OCI-M1 (cell line): ENCODE measurements at places on chromosomes 6 and 20.

DNA sequence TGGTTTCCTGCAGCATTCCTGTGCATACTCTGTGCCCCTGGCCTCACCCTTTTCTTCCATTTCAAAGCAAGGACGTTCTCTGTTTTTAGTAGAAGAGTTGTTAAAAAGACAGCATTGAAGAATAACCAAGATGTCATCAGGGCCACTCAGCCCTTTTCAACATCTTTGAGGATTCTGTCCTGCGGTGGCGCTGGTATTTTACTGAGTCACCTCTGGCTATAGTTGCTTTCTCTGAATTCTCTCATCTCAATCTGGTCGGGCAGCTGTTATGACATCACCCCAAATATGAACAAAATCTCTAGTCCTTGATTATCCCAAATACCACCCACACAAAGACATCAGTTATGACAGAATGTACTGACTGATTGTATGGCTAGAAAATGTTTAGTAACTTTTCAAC lies 204.2 kb downstream of the GRIK2 start:
- DNase-seq: no peak

- DNase-seq: no peak
Measured at GRCh38 chr20:34512955-34513419, 3.2 kb upstream of the DYNLRB1 start.

GRCh38 chr6:93794166-93794565 lies 374.8 kb upstream of the EPHA7 start:
- peak; percentile 16 for DNase-seq

DNA sequence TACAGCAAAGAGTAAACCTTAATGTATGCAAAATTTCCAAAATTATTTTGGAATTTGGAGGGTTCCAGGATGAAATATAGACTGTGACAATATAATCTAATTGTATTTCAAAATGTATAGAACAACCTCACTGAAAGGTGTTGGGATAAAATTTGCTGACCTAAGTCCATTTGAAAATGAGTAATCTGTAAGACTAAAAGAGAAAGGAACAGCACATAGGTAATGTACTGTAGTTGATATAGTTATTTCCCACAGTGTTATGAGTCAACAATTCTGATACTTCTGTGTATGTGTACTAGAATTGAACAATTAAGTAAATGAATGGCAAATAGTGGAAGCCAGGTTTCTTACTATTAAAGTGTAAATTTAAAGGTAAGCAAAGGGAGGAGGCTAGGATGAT lies 23.8 kb upstream of the ELOVL4 start:
- DNase-seq: no peak

DNA sequence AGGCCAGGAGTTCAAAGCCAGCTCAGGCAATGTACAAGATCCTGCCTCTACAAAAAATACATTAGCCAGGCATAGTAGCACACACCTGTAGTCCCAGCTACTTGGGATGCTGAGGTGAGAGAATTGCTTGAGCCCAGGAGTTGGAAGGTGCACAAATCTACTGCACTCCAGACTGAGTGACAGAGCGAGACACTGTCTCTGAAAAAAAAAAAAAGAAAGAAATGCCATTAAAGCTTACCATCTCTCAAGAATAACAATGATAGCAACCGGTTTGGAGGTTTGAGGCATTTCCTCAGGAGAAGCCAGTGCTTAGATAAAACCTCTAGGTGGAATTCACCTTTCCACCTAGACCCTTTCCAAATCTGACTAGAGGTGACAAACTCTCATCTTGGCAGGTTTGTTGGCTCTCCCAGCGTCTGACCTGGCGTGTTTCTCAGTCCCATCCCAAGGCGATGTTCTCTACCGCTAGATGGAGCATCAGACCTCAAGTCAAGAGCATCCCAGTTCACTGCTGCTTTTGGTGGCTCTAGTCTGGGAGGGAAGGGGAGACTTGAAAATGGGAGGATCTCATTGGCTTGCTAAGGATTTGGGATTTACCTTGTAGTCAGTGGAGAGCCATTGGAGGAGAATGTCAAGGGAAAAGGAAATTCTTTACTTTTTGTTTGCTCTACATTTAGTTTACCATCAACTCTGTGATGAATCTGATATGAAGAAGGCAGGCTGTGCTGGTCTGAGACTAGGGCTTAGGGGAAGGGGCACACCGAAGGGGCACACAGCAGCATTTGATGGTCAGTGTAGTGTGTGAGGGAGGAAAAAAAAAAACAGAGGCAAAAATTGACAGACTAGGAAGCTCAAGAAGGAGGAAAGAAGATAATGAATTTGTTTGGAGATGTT lies 67.9 kb downstream of the NCOA7 start:
- peak; percentile 72 for DNase-seq

- peak; percentile 59 for DNase-seq
Measured at GRCh38 chr6:92790381-92790780, 629.0 kb downstream of the EPHA7 start.

DNA sequence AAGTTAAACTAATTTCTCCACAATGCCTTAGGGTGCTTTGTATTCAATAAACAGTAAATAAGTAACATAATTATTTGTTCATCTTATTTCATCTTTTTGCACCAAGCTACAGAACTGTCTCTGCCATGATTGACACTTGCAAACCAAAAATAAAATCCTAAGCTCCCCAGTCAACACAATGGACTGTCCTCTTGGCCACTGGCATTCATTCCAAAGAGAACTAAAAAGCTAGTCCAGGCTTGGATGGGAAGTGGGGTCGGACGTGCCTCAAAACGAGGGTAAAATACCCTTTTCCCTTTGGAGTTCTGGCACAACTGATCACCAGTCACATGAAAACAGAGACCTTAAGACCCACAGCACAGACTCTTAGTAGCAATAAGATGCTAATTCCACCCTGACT lies 66.4 kb upstream of the THBS2 start:
- DNase-seq: no peak

DNA sequence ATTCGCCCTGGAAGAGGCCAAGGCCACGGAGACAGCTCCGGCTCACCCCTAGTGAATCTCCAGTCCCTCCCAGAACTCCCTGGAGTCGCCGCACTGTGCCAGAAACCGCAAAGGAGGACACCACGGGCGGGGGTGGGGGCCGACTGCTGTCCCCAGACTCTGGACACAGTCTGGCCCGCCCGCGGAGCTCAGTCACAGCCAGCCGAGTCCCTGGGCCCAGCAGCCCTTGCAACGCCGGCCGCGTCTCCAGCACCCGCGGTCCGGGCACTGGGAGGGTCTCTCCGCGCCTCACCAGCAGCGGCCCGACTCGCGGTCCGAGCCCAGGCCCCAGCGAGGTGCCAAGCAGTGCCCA lies 518 bp downstream of the PEX6 start:
- DNase-seq: peak; percentile 44

- DNase-seq: no peak
Measured at GRCh38 chr6:56156643-56157042, 90.7 kb downstream of the COL21A1 start.

DNA sequence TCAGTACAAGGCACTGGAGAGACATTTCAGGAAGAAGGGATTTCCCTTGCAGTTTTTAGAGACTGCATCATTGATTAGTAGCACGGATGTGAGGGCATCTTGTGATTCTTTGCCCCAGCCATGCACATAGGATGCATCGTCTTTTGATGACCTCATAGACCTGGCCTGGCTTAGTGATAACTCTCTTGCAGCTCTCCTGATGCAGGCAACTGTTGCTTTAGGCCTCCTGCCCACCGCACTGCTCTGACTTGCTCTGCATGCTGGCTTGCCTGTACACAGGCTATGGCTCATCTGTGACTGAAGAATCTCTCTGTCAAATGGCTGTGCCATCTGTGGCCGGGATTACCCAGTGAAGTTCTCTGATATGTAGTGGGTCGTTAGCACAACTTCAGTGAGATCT lies 207.7 kb upstream of the PTCHD4 start:
- no peak for DNase-seq

- DNase-seq: no peak
Measured at GRCh38 chr6:167915139-167915538, 82.3 kb upstream of the KIF25 start.

DNA sequence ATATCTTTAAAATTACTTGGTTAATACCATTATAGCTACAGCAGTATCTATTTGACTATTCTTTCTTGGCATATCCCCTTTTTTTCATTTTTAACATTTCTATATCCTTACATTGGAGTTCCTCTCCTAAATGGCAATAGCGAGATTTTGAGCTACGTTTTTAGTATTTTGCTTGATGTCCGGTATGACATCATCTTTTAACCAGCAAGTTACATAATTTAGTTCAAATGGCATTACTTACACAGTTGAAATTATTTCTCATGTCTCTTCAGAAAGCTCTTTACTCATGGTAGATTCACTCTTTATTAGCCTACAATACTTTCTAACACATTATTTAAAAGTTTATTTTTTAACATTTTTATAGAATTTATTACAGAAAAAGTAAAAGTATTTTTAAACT lies 701.7 kb upstream of the EPHA7 start:
- DNase-seq: no peak

GRCh38 chr6:89830170-89830809 lies 610 bp downstream of the CASP8AP2 start:
- peak; percentile 48 for DNase-seq

GRCh38 chr6:157770946-157771345 lies 52.1 kb upstream of the SNX9 start:
- no peak for DNase-seq

GRCh38 chr20:20304942-20305341 lies 63.0 kb upstream of the INSM1 start:
- no peak for DNase-seq

GRCh38 chr20:709423-709822 lies 33.8 kb upstream of the SCRT2 start:
- DNase-seq: peak; percentile 77

DNA sequence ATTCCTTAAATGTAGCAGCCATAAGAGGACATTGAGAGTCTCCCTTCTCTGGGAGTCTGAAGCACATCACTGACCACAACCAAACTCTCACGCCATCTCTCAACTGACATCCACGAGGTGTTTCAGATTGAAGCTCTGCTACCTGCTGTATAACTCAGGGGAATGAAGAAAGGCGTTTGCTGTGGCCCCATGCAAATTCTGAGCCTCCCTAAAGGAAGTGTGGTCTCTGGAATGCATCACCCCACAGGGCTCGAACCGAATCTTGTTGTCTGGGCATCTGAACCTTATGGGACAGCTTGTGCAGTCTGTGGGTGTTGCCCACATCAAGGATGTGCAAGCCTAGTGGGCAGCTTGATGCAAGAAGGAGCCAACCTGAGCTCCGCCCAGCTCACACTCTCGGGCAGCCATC lies 10.9 kb downstream of the PMEPA1 start:
- DNase-seq: no peak

DNA sequence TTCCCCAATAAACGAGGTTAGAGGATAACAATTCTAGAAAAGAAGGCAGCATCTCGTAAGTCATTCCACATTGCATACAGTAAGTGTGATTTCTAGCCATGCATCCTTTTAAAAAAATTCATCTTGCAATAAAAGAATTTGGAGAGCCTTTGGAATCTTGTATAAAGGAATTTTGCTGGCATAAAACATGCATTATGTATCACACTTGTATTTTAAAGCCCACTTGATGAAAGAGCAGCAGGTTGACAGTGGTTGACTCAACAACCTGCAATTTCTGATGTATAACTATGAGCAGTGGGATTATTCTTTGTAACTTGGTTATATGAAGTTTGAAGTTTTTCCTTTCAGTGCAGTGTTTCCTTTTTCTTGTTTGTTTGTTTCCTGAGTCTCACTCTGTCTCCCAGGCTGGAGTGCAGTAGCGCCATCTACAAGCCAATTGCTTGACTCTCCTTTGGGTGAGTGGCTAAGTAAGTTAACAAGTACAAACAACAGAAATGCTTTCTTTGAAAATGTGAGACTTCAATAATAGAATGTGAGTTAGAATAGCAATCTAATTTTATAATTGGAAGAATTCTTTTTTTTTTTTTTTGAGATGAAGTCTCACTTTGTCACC lies 39.9 kb downstream of the JARID2 start:
- peak; percentile 37 for DNase-seq

DNA sequence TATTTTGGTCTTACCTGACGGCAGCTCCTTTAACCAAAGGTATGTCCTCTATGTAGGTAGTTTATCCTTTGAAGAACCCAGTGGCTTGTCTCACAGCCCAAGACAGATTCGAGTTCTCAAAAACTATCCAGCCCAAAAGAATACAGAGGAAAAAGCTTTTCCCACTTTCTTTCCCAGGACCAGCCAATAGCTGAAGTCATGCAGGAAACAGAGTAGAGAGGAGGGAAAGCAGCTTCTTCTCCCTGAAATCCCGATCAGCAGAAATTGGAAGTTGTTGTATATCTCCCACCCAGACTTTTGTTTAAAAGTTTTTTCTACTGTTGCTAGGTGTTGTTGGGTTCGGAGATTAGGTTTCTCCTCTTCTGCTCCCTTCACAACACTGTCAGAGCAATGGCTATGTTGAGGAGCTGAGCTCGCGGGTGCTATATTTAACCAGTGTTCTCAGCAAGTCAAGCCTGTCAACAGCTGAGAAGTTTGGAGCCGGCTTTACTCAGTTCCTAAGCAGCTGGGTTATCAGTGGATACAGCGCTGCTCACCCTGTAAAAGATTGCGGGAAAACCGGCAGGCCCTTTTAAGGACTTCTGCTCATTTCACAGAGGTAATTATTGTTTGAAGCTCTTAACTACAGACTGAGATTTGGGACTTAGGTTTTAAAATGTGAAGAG lies at the start of gene FILIP1:
TSS of gene FILIP1 (minus strand) at position 401 of the 665 bp plus-strand sequence. CDS start 78,828 bp downstream, outside the sequence.
- no peak for DNase-seq

DNA sequence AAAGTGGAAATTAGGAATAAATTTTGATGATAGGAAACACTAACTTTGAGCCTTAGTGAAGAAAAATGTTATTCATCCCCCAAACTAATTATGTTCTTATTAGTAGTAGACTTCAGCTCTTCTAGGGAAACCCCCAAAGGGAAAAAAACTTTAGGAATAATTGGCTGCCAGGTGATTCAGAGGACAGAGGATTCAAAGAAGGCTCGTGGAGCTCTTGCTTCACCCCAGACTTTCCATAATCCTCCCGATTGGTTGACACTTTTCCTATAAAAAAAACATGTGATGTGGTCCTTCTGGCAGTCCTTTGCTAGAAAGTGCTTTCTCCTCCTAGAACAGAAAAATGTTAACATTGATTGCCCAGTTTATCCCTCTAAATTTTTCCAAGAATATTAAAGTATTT lies 5.6 kb upstream of the CCDC170 start:
- no peak for DNase-seq

DNA sequence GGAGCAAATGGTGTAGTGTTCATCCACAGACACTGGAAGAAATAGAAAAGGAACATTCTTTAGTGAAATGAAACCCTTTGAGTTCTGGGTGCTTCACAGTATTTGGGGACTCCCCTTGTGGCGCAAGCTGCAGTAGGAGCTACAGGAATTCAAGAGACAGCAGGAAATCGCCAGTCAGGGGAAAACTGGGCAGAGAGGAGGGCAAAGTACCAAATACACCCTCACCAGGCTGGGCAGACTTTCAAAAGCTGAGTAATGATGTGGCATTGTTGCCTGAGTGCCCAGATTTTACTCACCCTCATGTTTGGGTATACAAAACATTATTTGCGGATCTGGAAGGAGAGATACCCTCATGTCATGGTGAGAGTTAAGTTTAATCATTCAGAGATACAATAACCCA lies 97.9 kb downstream of the SOD2 start:
- DNase-seq: no peak
